ENCODE measurements at places on chromosomes 11 and 22.

GRCh38 chr22:49571326-49571725 lies 256.3 kb downstream of the BRD1 start:
- DNase-seq = no peak

DNA sequence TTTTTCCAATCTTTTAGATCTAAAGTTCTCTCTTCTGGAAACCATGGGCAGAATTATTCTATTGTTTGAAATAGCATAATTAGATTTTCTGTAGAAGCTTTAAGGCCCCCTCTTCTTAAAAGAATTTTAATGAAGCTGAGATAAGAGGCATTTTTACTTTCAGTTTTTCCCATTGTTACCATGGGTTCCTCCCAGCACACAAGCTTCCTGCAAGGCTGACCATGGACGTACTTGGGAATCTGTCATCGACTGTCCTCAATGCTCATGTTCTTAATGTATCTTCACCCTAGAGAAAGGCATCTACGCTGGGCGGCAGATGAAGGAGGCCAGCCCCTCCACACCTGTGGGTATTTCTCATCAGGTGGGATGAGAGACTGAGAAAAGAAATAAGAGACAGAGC lies 11.1 kb downstream of the OR52K2 start:
- DNase-seq = no peak

DNA sequence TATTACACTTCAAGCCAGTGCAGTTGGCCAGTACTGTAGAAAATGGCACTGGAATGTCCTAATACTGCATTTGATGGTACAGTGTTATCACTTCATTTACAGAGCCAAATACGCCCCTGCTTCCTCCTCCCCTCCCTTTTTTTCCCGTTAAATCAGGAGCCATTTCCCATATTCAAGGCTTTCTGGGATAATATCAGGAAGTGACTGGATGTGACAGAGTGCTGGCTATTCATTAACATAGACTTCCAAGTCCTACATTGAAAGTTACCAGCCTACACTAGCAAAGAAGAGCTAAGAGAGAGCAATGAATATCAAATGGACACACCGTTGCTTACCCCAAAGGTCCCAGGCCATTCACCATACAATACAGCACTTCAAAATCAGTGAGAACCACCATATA lies 32.1 kb upstream of the ABCC8 start:
- DNase-seq = no peak

GRCh38 chr11:118168316-118168715 lies 8.1 kb downstream of the SCN2B start:
- no peak for DNase-seq

GRCh38 chr11:128058580-128059208 lies 528.7 kb downstream of the ETS1 start:
- DNase-seq = no peak

All from H4 (cell line).